ENCODE measurements at places on chromosomes 12 and 14.

GRCh38 chr12:109995686-109996482, at the start of gene GIT2:
Gene GIT2 (minus strand): TSS chr12:109996368. CDS start chr12:109996224, 144 bp downstream.
- peak; percentile 43 for DNase-seq

GRCh38 chr14:100592972-100593371, 5.8 kb upstream of the BEGAIN start:
- DNase-seq = no peak

GRCh38 chr12:27896419-27896990, 76.0 kb downstream of the PTHLH start:
- no peak for DNase-seq

GRCh38 chr12:69108037-69108436, 131.3 kb upstream of the CPSF6 start:
- DNase-seq = no peak

DNA sequence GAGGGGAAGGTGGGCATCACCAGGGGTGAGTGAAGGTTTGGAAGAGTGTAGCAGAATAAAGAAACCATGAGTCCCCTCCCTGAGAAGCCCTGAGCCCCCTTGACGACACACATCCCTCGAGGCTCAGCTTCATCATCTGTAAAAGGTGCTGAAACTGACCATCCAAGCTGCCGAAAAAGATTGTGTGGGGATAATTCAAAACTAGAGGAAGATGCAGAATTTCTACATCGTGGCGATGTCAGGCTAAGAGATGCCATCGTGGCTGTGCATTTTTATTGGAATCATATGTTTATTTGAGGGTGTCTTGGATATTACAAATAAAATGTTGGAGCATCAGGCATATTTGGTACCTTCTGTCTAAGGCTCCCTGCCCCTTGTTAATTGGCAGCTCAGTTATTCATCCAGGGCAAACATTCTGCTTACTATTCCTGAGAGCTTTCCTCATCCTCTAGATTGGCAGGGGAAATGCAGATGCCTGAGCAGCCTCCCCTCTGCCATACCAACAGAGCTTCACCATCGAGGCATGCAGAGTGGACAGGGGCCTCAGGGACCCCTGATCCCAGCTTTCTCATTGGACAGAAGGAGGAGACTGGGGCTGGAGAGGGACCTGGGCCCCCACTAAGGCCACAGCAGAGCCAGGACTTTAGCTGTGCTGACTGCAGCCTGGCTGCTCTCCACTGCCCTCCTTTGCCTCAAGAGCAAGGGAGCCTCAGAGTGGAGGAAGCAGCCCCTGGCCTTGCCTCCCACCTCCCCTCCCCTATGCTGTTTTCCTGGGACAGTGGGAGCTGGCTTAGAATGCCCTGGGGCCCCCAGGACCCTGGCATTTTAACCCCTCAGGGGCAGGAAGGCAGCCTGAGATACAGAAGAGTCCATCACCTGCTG, 7.0 kb downstream of the SERPINA1 start:
- DNase-seq = no peak

DNA sequence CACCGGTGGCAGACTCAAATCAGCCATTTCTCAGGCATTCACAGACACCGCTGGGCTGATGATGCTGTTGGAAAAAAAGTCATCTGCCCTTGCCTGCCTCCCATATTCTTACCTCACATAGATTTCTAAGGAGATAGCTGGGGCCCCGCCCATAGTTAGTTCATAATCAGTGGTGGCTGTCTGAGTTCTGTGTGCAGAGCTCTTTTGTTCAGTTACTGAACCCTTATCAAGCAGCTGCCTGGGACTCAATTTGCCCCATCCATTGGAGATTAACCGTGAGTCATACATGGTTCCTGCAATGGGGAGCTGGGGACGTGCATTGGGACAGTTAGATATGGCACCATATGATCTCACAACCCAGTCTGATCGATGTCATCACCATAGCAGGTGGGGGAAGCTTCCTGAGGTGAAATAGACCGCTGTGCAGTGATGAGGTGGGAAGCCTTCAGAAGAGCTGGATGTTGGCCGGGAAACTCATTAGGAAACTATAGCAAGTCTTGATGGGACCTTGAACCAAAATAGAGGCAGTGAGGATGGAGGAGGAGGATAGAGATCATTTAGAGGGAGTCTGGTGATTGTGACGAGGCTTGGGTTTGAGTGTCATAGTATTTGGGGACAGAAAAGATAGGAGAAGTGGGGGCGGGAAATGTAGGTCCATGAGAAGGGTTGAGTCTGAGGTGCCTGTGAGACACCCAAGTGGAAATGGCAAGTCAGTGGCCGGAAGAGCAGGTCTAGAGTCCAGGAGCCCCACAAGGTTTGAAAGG, 147.8 kb downstream of the GCH1 start:
- no peak for DNase-seq

GRCh38 chr12:113862590-113863454, 103.3 kb downstream of the RBM19 start:
- DNase-seq = no peak

GRCh38 chr12:28536088-28536487, 345.8 kb downstream of the CCDC91 start:
- no peak for DNase-seq

DNA sequence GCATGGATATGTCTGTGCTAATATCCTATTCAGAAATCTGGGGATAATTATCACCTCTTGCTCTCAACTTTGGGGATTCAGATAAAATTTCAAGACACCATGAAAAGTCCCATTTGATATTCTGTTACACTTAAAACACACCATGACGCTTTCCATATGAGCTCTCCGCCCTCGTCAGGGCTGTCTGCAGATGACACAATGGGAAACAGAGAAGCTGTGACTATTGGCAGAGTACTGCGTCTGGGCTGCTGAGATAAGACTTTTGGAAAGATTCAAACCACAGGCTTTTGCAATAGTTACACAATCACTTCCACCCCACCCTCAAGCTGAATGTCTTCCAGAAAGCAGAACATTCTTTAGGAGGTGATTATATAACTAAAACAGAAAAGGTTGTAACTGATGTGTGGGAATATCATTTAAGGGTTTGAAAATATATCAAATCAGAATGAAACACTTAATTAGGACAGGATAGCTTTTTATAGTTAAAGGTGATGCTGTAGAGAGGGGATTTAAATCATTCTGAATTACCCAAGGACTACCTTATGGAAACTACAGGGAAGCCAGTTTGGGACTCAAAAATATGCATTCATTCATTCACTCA, 75.3 kb upstream of the TMPO start:
- no peak for DNase-seq

GRCh38 chr12:62214846-62215245, 45.4 kb upstream of the USP15 start:
- no peak for DNase-seq

DNA sequence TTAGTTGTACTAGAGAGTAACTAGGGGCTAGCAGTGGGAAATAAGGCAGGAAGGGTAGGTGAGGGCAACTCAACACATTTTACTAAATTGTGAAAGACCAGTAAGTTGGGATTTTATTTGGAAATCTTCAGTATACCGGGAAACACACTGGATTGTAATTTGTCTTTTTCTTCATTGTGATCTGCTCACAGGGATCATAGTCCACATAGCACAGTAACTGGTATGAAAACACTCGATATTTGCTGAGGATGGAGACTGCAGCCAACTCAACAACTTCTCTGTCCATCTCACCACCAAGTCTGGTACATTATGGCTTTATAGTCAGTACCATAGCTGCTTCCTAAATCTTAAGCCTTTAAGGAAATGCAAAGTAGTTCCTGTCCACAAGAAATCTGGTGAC, 2.5 kb downstream of the SLIRP start:
- no peak for DNase-seq

- no peak for DNase-seq
Observed at GRCh38 chr14:52265253-52265652, 2.2 kb upstream of the PTGDR start.

- no peak for DNase-seq
Observed at GRCh38 chr12:85759091-85759490, 77.1 kb downstream of the RASSF9 start.

DNA sequence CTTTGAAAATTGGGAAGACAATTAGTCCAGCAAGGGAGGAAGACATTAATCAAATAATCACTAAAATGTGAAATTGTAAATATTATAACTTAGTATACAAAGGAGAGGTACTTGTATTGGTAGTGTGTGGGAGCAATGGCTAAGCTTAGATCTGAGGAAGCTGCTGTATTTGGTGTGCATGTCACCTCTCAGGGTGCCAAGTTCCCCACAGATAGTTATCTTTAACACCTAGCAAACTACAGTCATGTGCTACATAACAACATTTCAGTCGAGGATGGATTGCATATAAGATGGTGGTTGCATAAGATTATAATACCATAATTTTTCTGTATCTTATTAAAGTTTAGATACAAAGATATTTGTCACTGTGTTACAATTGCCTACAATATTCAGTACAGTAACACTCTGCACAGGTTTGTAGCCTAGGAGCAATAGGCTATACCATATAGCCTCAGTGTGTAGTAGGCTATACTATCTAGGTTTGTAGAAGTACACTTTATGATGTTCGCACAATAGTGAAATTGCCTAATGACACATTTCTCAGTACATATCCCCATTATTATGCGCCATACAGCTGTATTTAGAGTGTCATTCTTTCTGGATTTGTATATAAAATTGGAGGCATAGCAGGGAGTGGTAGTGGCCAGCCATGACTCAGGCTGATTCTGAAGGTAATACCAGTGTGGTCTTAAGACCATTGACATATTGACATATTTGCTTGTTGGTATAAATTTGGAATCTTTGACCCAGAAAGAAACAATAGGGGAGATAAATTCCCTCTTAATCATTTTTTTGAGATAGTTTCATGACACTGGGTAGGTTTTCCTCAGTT, 55.8 kb downstream of the RAD51B start:
- DNase-seq = no peak

DNA sequence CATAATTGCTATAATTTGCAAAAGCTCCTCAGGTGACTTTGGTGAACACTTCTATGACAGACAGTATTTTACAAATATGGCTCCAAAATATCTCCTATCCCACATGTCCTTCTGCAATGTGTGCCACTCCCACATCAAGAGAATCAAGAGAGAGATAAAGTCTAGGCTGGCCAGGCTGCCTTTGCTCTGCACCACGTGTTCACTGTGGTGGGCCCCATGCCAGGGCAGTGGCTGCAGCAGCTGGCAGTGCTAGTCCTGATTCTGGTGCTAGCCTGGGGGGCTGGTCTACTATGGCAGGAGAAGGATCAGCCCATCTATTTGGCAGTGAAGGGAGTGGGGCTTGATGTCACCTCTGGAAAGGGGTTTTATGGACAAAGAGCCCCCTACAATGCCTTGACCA, 86.3 kb downstream of the DRAM1 start:
- no peak for DNase-seq

- DNase-seq = peak; percentile 59
Observed at GRCh38 chr14:59274991-59275391, 86.5 kb downstream of the DAAM1 start.

- no peak for DNase-seq
Observed at GRCh38 chr14:50812856-50813543, 18.0 kb downstream of the NIN start.

DNA sequence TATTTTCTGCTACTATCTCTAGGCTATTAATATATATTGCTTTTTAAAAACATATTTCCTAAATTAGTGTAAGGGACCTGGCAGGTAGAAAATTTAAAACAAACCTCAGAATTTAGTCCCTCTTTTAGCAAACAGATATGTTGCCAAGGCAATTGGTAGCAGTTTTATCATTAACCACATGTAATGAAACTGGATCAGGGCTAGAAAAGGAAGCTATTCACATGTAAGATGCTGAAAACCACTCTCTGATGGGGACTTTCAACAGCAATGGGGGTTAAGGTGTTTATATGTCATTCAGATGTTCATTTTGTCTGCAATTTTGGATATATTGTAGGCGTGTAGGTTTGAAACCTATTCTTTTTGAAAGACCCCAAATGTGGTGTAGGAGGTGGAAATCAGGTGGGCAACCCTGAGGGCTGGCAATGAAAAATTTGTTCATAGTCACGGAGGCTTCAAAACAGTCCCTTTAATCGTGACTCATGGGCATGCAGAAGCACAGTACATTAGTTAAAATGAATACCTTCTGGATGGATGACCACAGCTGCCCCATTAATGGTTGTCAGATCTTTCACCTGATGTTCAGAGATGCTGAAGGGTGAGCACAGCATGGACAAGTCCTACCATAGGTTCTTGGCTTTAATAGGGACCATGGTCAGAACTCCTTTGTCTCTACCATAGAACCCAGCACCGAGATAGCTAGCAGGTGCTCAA, 5.9 kb upstream of the PKP2 start:
- no peak for DNase-seq

DNA sequence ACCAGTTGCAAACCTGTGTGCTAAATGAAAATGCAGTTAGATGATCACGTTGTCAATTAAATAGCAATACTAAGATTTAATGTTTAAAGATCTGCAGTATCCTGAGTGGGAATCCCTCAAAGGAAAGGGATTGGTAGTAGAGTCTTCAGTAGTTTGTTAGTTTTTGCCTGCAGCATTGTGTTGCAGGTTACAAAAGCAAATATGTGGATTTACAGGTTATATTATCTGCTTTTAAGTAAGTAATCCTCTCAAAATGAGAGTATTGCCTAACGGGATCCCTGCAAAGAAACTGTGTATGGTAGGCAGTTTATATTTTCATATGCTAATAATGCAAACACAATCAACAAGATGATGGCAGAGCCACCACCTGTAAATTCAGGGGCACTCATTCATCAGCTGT, 72.2 kb upstream of the OSBPL8 start:
- DNase-seq = no peak

GRCh38 chr14:29536886-29537511, 390.6 kb downstream of the PRKD1 start:
- DNase-seq = no peak

- peak; percentile 90 for DNase-seq
Observed at GRCh38 chr14:44712024-44712815, 205.1 kb upstream of the FSCB start.

DNA sequence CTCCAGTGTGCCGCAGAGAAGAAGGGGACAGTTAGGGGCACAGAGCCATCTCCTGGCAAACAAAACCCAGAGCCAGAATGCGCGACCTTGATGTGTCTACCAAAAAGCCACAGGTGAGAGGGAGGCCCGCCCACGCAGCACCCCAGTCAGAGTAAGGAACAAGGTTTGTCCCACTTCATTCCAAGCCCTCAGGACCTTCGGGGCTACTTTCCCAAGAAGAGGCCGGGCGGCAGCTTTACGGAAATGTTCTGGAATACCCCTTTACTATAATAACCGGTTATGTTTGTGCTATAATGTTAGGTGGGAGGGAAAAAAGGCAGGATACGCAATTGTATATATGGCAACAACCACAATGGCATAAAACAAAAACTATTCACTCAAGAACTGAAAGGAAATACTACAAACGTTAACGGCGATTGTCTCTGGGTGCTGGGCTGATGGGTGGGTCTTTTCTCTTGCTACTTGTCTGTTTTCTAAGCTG, 12.3 kb downstream of the CCDC88C start:
- DNase-seq = no peak

DNA sequence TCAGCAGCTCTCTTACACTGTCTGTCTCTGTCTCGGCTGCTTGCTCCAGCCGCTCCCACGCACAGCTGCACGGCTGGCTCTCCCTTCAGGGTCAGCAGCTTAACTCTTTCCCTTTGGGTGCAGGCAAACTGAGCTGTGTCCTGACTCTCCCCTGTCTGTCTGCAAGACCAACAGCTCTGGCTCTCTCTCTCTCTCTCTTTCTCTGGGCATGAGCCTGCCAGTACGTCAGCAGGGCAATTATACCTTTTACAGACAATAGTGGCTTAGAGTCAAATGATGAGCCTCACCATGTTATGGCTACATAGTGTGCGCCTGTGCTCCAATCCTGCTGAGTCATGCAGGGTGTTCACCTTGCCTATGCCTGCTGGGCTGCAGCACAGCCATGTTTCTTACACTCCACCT, 120.5 kb upstream of the DDHD1 start:
- DNase-seq = no peak

- DNase-seq = no peak
Observed at GRCh38 chr12:88562151-88562550, 18.1 kb downstream of the KITLG start.

- no peak for DNase-seq
Observed at GRCh38 chr14:32343926-32344430, 14.9 kb downstream of the AKAP6 start.

All from NCI-H187 treated with DMSO at 0.1 percent for 48 hours (cell line).